ENCODE measurements at places on chromosomes 5 and 9. TPM values are rescaled to one million over a fixed set of nuclear protein-coding genes. Genes with fewer than 3 reads are reported as not detected.
A peak's percentile ranks its signal among the peaks of the same experiment; 100 is the strongest.

DNA sequence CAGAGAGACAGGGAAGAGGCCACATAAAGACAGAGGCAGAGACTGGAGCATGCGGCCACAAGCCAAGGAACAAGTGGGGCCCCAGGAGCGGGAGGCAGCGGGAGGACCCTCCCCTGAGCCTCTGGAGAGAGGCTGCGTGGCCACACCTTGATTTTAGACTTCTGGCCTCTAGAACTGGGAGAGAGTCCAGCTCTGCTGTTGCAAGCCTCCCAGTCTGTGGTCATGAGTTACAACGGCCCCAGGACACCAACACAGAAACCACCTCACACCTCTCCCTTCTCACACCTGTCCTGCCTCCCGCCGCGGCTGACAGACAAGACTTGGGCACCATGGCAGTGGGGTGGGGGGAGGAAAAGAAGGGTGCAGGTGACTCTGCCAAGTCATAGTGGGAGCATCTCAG lies 2.2 kb downstream of the INPP5E start:
- no peak overlapping the region for H3K27ac ChIP-seq
- H3K4me1 ChIP-seq = peaks cover 26% of the 10 kb centered on the region
- peak overlapping the region; percentile 92 for H3K4me3 ChIP-seq

DNA sequence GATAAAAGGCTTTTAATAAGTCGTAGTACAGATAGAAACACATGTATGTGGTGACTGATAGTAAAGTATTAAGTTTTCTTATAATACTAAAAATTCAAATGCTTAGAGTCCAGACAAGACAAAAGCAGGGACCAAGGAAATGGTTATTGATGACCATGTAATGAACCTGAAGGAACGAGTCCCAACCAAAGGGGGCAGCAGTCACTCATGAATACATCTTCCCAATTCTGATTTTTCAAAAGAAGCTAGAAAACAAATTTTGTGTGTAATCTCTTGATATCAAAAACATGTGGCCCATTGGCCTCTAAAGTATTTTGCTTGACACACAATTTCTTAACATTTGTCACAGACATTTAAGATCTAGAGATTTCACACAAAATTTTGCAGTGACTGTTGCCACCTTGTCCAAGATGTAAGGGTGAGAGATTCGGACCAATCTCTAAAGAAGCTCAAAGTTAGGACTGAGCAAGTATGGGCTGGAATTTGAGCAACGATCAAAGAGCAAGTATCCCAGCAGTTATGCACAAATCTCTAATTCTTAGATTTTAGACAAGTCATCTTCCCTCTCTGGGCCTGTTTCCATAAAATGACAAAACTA lies 66.8 kb downstream of the ARL15 start:
- H3K27me3 ChIP-seq = no peaks in the 10 kb centered on the region
- no peak overlapping the region for H3K4me3 ChIP-seq
- H3K36me3 ChIP-seq = no peaks in the 10 kb centered on the region
- H3K4me1 ChIP-seq = peaks cover 4% of the 10 kb centered on the region
- DNase-seq = peak; percentile 30
- H3K27ac ChIP-seq = no peak overlapping the region

DNA sequence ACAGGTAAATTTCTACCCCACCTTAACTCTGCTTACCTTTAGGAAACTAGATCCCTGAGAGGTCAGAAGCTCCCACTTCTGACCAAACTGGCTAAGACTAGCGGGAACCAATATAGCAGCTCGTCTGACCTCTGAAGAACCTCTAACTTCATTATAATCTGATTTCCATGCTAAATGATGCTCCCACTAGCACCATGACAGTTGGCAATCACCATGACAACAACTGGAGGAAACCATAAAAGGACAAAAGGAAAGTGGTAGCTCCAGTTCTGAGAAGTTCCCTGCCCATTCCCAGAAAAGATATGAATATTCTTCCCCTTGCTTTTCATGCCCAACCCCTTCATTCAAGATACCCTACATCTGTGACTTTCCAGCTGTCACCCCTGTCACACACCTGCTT lies 483.3 kb downstream of the CTNND2 start:
- H3K4me1 ChIP-seq = peaks cover 2% of the 10 kb centered on the region
- H3K27me3 ChIP-seq = no peaks in the 10 kb centered on the region
- DNase-seq = no peak
- H3K36me3 ChIP-seq = peaks cover 4% of the 10 kb centered on the region

DNA sequence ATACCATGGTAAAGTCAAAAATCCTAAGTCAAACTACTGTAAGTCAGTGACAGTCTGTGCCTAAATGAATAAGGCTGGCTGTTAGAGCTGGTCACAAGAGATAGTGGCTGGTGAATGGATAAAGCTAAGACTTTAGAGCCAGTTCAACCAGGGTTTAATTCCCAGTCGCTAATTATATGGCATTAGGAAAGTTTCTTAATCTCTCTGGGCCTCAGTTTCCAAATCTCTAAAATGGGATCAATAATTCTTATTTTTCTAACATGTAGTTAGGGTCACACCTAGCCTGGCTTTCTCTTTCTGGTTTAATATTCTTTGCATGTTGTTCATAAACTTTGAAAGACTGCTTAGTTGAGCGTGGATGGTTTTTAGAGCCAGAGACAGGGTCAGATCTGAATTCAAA lies 64.8 kb downstream of the SMIM15 start:
- no peak overlapping the region for H3K4me3 ChIP-seq
- peaks cover 17% of the 10 kb centered on the region for H3K36me3 ChIP-seq
- no peaks in the 10 kb centered on the region for H3K4me1 ChIP-seq
- H3K27me3 ChIP-seq = no peaks in the 10 kb centered on the region
- no peak for DNase-seq

- H3K4me1 ChIP-seq = peaks cover 14% of the 10 kb centered on the region
- no peak overlapping the region for H3K4me3 ChIP-seq
- H3K27me3 ChIP-seq = no peaks in the 10 kb centered on the region
- peaks cover 4% of the 10 kb centered on the region for H3K36me3 ChIP-seq
- H3K27ac ChIP-seq = no peak overlapping the region
These were observed 44.6 kb upstream of the SEMA4D start for GRCh38 chr9:89542401-89543021.

DNA sequence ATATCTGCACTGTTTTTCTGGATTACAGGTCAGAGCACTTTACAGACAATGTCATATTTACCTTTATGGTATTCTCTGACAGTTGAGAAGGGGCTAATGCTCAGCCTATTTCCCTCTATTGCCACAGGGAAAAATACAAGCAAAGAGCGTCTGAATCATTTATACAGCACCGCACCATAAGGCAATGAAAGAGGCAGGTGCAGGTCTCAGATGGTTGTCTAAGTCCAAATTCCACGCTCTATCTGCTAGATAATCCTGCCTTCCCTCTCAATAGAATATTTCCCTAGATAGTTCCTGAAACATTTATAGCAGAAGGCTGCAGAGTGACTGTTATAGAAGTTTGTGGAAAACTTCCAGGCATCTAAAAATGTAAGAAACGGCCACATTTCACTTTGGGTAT lies 446.1 kb upstream of the CDH6 start:
- no peak overlapping the region for H3K4me3 ChIP-seq
- no peaks in the 10 kb centered on the region for H3K36me3 ChIP-seq
- no peaks in the 10 kb centered on the region for H3K27me3 ChIP-seq
- H3K27ac ChIP-seq = no peak overlapping the region
- no peaks in the 10 kb centered on the region for H3K4me1 ChIP-seq

- DNase-seq = no peak
- H3K36me3 ChIP-seq = no peaks in the 10 kb centered on the region
- H3K4me1 ChIP-seq = no peaks in the 10 kb centered on the region
- H3K27me3 ChIP-seq = peaks cover 73% of the 10 kb centered on the region
These were observed 13.2 kb upstream of the ZBTB43 start for GRCh38 chr9:126791406-126792230.

DNA sequence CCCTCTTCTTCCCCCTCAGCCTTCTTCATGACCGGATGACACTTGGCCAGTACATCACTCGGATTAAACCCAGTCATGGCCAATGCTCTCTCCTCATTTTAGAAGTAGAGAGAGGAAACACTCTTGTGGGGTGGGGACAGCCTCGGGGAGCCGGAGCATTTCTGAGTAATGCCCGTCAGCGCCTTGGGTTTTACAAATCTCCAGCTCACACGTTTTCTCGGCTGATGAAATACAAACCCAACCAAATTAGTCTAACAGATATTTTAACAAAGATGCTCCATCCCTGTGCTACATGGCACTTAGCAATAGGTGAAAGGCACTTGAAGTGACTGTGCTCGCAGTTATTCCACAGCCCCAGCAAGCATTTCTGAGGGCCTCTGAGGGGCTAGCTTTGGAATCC lies 51.7 kb downstream of the ZNF366 start:
- H3K4me3 ChIP-seq = no peak overlapping the region
- DNase-seq = no peak
- H3K27me3 ChIP-seq = no peaks in the 10 kb centered on the region
- no peak overlapping the region for H3K27ac ChIP-seq

DNA sequence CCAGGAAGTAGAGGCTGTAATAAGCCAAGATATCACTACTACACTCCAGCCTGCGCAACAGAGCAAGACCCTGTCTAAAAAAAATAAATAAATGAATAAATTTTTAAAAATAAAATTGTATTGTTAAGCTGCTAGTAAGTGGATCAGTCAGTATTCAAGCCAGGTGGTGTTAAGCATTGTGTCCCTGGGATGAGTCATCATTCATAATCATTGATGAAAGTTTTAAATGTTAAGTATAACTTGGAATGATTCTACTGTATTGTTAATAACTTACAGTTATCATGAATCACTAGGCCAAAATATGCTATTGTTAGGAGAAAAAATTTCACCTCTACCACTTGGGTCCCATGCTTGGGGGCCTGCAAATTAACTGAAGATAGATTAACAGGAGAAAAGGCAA lies 38.2 kb downstream of the MED10 start:
- H3K27ac ChIP-seq = no peak overlapping the region
- no peaks in the 10 kb centered on the region for H3K36me3 ChIP-seq
- H3K4me1 ChIP-seq = no peaks in the 10 kb centered on the region
- peaks cover 14% of the 10 kb centered on the region for H3K27me3 ChIP-seq
- H3K4me3 ChIP-seq = no peak overlapping the region

DNA sequence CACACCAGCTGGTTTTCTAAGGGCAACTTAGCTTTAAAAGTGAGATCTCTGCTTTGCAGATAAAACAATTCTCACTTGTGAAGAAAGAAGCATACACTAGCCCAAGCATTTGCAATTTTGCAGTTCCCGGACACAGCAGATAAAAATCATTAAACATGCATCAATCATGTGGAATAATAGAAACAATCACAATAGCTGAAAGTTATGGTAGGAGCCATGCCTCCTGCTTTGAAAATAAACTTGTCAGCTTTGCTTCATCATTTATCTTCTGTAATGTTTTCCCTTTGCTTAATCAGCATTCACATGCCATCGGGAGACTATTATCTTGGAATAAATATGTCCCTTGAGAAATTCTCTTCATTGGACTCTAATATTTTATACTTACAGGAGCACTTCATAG lies 60.3 kb upstream of the DAB2 start:
- peaks cover 6% of the 10 kb centered on the region for H3K4me1 ChIP-seq
- H3K4me3 ChIP-seq = no peak overlapping the region

DNA sequence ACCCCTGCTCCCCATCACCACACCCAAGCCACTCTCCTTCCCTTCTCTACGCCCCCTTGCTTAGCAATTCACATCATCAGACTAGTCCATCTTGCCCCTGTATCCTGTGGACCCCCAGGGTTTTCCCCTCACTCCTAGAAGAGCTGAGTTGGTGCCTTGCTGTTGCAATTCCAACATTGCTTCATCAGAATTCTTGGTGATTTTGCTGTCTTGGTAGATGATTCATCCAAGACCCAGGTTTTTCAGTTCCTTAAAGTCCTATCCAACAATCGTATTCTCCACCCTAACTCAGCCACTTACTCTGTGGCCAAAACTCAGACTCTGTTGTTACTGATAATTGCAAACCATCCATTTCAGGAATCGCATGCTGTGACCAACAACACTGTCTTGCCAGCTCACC lies 21.4 kb upstream of the CCNJL start:
- H3K27me3 ChIP-seq = no peaks in the 10 kb centered on the region
- H3K36me3 ChIP-seq = no peaks in the 10 kb centered on the region
- H3K4me1 ChIP-seq = no peaks in the 10 kb centered on the region
- DNase-seq = no peak
- H3K4me3 ChIP-seq = no peak overlapping the region

GRCh38 chr5:83636156-83636555 lies 84.5 kb downstream of the HAPLN1 start:
- DNase-seq = no peak
- H3K36me3 ChIP-seq = no peaks in the 10 kb centered on the region
- H3K27me3 ChIP-seq = no peaks in the 10 kb centered on the region

DNA sequence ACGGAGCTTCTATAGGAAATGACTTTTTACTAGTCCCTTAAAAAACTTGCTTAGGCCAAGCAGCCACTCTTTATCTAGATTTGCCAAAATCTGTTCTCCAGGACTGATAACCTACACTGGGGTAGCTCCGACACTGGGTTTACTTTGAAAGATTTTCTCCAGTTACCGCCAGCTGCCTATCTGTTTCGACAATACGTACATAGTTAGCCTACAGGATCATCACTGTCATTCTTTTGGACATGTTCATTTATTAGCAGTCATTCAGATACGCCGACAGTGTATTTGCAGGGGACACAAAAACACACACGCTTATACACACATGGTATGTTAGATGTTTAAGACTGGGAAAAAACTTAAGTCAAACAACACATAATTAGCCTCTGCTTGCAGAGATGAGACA lies 225.7 kb downstream of the DCP2 start:
- no peak for DNase-seq
- peaks cover 67% of the 10 kb centered on the region for H3K4me1 ChIP-seq
- H3K36me3 ChIP-seq = no peaks in the 10 kb centered on the region
- peaks cover 42% of the 10 kb centered on the region for H3K27me3 ChIP-seq

DNA sequence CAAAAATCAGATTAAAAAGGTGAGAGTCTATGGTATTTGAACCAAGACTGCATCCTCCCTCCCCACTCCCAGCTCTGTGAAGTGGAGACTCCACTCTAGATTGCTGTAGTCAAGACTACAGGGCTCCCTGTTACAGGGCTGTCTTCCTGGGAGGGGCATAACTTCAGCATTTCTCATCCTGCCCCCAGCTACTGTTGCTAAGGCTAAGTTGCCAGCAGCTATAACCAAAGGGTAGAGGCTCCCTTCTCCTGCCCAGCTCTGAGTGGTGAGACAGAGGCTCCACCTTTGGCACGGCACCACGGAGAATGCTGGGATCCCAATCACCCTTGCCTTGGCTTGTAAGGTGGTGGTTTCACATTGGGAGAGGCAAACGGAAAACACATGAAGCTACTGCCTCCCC lies 39.2 kb upstream of the GCNT4 start:
- H3K27me3 ChIP-seq = no peaks in the 10 kb centered on the region
- no peak overlapping the region for H3K4me3 ChIP-seq
- no peak overlapping the region for H3K27ac ChIP-seq
- H3K36me3 ChIP-seq = no peaks in the 10 kb centered on the region
- no peaks in the 10 kb centered on the region for H3K4me1 ChIP-seq
- no peak for DNase-seq

Gene HNRNPA0
- 99.0 TPM for total RNA-seq

Gene TXN
- 188 TPM for total RNA-seq

Gene TAS2R1
- total RNA-seq = not detected

Gene FOXD4L5
- 0.34 TPM for total RNA-seq

Gene TOR1A
- total RNA-seq = 40.5 TPM

Gene SLC1A1
- total RNA-seq = 0.89 TPM

Gene SHB
- 4.6 TPM for total RNA-seq

Gene PHAX
- total RNA-seq = 51.4 TPM

Gene GPSM1
- total RNA-seq = 56.7 TPM

Gene PCDHGA1
- total RNA-seq = 0.93 TPM
